ENCODE measurements at places on chromosomes 11 and 22.

- DNase-seq: no peak
These were observed 119.2 kb upstream of the TMEM45B start for GRCh38 chr11:129696309-129696989.

DNA sequence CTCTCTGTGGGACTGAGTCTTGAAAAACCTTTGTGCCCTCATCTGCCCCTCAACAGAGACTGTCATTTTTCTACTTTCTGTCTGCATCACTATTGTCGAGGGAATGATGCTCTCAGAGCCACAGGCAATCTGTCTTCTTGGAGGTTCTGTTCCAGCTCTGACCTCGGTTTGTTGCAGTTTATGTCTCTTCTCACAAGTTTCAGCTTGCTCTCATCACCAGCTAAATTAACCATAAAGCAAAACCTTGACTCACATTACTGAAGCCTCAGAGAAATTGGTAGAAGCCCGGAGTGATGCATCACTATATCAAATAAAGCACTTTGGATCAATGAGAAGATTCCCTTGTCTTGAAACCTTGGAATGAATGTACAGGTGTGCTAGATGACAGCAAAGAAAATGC lies 60.6 kb upstream of the BLID start:
- no peak for DNase-seq

- no peak for DNase-seq
These were observed 58.4 kb upstream of the ZC3H12C start for GRCh38 chr11:110034806-110035205.

GRCh38 chr11:46858920-46859546 lies 13.0 kb upstream of the CKAP5 start:
- no peak for DNase-seq

- no peak for DNase-seq
These were observed 55.1 kb upstream of the CLDN5 start for GRCh38 chr22:19579115-19579811.
